ENCODE measurements at places on chromosomes 16 and 17. TPM values are rescaled to one million over a fixed set of nuclear protein-coding genes. Genes with fewer than 3 reads are reported as not detected.

GRCh38 chr17:47698749-47699535, 5.0 kb downstream of the TBKBP1 start:
- DNase-seq, result peak; percentile 63

The ODAD4 gene
- total RNA-seq, result 0.98 TPM

GRCh38 chr16:20331635-20332034, 4.3 kb upstream of the GP2 start:
- DNase-seq, result no peak

The SUZ12 gene
- total RNA-seq, result 25.1 TPM
